ENCODE measurements at places on chromosomes 16 and 17. TPM values are rescaled to one million over a fixed set of nuclear protein-coding genes. Genes with fewer than 3 reads are reported as not detected.

DNA sequence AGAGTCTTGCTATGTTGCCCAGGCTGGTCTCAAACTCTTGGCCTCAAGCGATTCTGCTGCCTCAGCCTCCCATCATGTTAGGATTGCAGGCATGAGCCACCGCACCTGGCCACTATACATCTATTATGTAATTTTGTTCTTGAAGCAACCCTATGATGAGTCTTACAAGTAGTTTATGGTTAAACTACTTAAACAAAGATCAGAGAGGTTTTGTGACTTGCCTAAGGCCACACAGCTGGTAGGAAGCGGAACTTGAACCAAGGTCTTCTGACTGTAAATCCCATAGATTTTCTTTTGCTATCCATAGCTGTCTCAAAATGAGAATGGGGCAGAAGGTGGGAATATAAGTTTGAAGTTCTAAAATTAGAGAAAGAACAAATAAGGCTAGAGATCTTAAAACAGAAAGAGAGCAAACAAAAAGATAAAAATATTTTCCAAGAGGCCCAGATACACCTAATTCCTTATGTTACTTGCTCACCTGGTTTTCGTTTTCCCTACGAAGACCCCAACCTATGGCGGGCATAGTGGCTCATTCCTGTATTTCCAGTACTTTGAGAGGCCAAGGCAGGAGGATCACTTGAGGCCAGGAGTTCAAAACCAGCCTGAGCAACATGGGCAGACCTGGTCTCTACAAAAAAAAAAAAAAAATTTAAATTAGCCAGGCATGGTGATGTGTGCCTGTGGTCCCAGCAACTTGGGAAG is 32.4 kb downstream of the VWA3A start:
- no peak for DNase-seq

GRCh38 chr17:75925103-75925502 is 15.7 kb downstream of the FBF1 start:
- no peak for DNase-seq

DNA sequence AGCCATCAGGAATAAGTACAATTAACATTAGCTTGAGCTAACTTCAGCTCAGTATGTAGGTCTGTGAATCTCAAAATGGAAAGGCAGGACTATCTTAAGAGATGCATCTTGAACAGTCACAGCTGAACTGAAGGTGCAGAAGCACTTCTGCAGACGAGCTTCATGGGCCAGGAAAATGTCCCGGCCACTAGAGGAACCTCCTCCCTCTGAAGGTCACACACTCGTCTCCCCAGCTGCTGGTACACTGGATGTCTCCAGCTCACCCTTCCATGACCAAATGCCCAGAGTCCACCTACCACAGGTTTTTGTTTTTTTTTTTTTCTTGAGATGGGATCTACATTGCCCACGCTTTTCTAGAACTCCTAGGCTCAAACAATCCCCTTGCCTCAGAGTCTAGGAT is 33.2 kb downstream of the WDR59 start:
- no peak for DNase-seq

DNA sequence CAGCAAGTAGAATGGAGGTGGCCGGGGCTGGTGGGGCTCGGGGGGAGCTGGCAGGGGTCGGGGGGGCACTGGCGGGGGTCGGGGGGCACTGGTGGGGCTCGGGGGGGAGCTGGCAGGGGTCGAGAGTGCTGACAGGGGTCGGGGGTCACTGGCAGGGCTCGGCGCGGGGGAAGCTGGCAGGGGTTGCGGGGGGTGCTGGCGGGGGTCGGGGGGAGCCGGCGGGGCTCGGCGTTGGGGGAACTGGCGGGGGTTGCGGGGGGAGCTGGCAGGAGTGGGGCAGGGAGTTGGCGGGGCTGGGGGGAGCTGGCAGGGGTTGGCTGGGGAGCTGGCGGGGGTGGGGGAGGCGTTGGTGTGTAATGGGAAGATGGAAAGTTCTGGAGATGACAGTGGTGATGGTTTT is 25.1 kb downstream of the CCDC57 start:
- no peak for DNase-seq

DNA sequence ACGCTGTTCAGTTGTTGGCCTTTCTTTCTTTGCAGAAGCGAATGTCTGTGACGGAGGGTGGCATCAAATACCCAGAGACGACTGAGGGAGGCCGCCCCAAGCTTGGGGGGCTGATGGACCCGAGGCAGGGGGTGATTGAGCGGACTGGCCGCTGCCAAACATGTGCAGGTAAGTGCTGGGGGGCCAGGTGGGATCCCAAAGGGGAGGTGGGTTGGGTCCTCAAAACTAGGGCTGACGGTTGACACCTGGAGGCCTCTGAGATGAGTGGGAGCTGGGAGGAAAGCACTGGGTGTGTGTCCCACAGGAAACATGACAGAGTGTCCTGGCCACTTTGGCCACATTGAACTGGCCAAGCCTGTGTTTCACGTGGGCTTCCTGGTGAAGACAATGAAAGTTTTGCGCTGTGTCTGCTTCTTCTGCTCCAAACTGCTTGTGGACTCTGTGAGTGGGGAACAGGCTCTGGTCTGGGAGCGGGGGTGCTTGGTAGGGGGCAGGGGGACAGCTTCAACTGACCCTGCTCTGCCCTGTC is 11.8 kb downstream of the POLR2A start:
- DNase-seq = no peak

Gene HSD11B2
- total RNA-seq = 0.30 TPM

- DNase-seq = no peak
Observed at GRCh38 chr16:61890386-61890785, 145.9 kb downstream of the CDH8 start.

Gene CLEC19A
- total RNA-seq = not detected

Gene PHKB
- 41.6 TPM for total RNA-seq

GRCh38 chr16:67922740-67923139 is 8.9 kb downstream of the CTRL start:
- DNase-seq = no peak

Gene C1QTNF1
- total RNA-seq = 4.5 TPM

DNA sequence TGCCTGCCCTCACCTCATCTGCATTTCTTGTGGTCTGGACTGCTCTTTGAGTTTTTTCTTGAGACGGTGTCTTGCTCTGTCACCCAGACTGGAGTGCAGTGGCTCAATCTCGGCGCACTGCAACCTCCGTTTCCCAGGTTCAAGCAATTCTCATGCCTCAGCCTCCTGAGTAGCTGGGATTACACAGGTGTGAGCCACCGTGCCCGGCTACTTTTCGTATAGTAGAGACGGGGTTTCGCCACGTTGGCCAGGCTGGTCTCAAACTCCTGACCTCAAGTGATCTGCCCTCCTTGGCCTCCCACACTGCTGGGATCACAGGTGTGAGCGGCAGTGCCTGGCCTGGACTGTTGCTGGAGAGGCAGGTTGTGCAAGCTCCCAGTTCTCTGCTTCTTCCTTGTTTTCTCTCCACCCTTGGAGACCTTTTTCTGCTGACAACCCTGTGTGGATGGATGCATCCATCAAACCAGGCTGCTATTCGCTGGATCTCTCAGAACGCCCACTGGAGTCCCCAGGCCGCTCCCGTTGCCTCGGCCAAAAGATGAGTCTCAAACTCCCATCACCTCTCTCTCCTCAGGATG is 22.7 kb upstream of the DBNDD1 start:
- DNase-seq = no peak

Gene MYH11
- total RNA-seq = not detected

DNA sequence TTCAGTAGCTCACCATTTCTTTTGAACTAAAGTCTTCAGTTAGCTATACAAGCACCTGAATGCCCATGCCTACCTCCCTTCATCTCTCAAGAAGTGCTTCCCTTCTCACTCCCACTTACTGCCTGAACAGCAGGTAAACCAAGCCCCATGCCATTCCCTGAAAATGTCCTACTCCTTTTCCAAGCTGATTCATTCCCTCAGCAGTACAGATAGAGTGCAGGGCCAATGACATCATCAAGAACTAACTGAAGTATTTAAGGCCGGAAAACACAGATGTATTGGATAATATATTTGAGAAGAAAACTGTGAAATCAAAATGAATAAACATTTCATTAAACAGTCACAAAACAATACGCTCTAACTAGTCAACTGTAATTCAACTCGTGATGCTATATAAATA is 478.8 kb upstream of the CDH11 start:
- no peak for DNase-seq

- DNase-seq = peak; percentile 83
Observed at GRCh38 chr17:45228763-45229539, 7.3 kb downstream of the FMNL1 start.

Gene CNGB1
- not detected for total RNA-seq

GRCh38 chr17:11511696-11512095 is 86.6 kb upstream of the DNAH9 start:
- DNase-seq = no peak

DNA sequence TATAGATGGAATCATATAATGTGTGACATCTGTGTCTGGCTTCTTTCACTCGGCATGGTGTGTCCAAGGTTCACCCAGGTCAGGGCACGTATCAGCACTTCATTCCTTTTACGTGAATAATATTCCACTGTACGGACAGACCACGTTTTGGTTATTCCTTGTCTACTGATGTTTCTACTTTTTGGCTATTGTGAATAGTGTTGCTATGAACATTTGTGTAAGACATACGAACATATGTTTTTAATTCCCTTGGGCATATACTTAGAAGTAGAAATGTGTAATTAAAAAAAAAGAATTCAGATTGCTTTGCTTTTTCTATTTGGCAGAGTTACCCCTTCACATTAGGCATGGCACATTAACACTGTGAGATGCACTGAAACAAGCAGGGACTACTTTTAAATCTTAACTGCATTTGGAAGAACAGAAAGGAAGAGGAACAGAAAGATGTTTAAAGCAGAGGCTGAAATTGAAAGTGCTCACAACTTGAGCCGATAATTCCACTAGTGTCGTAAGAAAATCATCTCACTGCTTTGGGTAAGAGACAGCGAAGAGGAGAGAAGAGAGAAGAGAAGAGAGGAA is 105.3 kb downstream of the VPS53 start:
- DNase-seq = no peak

DNA sequence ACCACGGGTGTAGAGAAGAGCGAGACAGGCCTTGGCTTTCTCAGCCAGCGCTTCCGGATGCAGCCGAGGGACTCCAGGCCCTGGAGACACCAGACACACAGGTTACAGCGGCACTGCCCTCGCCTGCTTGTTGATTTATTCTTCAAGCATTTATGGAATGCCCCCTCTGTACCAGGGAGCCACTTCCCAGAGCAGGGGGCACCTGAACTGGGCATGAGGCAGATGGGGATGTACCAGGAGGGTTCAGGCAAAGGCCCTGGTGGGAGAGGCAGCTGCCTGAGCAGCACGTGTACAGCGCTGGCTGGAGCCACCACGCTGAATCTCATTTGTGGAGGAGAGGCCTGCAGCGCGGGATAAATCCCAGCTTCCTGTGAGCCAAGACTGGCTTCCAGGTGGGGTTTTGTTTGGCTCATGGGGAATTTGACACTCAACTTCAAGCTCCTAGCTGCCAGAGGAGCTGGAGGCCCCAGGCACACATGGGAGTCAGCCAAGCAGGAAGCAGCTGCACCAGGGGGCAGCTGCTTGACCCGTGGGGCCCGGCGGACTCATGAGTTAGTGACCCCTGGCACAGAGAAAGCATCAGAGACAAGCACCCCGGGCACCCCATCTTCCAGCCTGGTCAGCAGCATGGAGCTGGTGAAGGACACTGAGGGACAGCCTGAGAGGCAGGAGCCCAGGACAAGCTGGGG is 59.7 kb downstream of the IL21R start:
- DNase-seq = peak; percentile 34

DNA sequence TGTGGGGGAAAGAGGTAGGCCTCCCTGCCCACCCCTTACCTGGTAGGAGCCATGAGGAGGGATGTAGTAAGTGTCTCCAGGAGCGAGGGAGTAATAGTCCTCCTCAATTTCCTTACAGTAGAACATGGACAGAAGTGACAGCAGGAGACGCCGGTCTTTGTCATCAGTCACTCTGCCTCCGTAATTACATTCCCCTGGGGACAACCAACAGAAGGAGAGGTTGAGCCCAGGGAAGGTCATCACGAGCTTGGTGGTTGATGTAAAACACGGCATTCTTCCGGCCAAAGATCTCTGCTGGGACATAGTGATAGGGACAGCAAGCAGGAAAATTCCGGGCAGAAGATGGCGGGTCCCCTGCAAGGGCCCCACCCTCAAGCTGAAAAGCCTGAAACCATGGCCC is 47.9 kb downstream of the LYRM1 start:
- no peak for DNase-seq

Gene LAT
- total RNA-seq = not detected

DNA sequence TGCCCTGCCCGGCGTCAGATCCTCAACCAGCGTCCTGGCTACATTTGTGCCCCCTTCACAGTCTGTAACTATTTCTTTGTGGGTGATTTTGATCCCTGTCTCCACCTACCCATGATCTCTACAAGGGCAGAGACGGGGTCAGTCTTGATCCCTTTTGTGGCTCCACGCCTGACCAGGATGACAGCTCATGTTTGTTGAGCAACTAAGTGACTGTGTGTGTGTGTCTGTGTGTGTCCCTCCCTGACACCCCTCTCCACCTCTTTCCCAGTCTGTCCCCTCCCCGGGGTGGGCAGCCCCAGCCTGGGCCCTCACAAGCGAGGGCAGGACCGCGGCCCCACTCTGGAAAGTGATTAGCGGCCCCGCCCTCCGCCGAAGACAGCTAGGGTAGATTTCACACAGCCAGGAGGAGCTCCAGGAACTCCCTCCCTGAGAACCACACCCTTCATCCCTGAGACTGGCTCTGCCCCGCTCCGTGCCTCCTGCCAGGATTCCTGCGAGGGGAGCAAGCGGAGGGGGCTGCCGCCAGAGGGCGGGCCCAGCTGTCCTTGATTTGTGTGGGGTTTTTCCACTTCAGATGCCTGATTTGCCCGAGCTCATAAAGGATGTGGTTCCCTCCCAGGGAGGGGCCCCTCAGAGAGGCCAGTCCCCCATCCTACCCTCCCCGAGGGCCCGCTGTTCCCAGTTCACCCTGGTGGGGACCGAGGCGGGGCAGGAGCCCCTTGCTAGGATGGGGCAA is 5.3 kb upstream of the HS3ST6 start:
- peak; percentile 46 for DNase-seq

DNA sequence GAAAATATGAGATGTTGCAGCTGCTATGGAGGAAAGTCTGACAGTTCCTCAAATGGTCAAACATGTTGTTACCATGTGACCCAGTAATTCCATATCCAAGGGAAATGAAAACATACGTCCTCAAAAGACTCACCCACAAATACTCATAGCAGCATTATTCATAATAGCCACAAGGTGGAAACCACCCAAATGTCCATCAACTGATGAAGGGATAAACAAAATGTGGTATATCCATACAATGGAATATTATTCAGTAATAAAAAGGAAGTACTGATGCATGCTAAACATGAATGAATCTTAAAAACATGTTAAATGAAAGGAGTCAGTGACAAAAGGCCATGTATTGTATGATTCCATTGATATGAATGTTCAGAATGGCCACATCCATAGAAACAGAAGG is 140.2 kb downstream of the PITPNC1 start:
- no peak for DNase-seq

Gene OR1A1
- total RNA-seq = not detected

DNA sequence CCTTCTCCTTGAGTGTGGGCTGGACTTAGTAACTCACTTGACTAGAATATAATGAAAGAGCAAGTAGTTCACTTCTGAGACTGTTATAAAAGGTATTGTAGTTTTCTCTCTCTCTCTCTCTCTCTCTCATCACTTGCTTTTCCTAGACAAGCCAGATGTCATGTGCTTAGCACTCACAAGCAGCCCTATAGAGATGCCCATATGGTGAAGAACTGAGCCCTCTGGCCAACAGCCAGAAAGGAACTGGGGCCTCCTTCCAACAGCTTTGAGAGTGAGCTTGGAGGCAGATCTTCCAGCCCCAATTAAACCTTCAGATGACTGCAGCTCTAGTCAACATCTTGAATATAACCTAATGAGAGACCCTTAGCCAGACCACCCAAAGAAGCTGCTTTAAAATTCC is 440.5 kb downstream of the GRIN2A start:
- DNase-seq = no peak
